CD14-positive monocyte (primary cell): ENCODE measurements at places on chromosomes 5 and 9.

GRCh38 chr5:91384671-91385430 lies 1.7 kb upstream of the ARRDC3 start:
- DNase-seq: peak; percentile 83

GRCh38 chr5:3607541-3608181 lies 12.0 kb downstream of the IRX1 start:
- no peak for DNase-seq

GRCh38 chr5:1205255-1206180 lies 4.1 kb downstream of the SLC6A19 start:
- no peak for DNase-seq

- peak; percentile 58 for DNase-seq
Measured at GRCh38 chr9:113632776-113633590, 169.5 kb downstream of the RGS3 start.

GRCh38 chr5:60483050-60483449 lies 216.9 kb downstream of the DEPDC1B start:
- no peak for DNase-seq

DNA sequence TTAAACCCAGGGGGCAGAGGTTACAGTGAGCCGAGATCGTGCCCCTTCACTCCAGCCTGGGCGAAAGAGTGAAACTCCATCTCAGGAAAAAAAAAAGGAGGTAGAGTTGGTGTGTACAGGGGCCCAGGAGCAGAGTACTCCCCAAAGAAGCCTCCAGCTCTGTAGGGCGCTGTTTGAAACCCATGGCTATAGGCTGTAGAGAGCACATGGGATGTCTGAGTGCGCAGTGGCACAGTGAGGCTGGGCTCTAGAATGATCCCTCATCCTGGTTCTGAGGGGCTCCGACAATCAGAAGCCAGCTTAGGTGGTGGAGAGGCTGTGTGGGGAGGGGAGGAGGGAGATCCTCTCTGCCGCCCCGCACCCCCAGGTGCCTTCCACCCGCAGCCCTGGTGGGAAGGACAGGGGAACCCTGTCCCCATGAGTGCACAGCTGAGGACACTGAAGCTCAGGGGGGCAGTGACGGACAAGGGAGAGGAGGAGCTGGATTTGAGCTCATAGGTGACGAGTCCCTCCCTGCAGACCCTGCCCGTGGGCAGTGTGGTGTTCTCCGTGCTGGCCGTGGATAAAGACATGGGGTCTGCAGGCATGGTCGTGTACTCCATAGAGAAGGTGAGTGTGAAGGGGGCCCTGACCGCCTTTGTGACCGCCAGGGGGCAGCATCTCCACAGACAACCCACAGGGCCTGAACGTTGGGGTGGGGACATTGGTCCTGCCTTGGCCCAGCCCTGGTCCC lies 24.6 kb downstream of the CDHR2 start:
- peak; percentile 62 for DNase-seq

GRCh38 chr9:136964171-136964689 lies 12.2 kb downstream of the LCN12 start:
- DNase-seq: no peak

DNA sequence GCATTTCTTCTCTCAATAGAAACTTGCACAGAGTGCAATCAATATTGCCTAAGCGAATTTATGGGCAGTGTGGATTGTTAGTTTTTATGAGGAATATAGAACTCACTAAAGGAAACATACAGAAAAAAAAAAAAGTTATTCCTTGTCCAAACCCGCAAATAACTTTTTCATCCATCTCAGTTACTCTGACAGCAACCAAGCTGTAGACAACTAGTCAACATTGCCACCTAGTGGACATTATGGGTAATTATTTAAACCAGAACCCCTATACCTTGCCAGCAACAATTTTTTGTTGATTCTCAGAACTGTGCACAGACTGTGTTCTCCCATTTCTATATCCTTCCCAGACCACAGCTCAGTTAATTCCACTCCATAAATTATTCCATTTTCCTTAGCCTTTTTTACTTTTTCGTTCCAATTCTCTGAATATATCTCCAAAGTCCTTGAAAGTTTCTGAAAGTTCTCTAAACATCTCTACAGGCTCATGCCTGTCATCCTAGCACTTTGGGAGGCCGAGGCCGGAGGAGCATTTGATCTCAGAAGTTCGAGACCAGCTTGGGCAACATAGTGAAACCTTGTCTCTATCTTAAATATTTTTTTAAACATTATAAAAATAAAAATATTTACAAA lies 2.6 kb upstream of the AFAP1L1 start:
- DNase-seq: peak; percentile 47

DNA sequence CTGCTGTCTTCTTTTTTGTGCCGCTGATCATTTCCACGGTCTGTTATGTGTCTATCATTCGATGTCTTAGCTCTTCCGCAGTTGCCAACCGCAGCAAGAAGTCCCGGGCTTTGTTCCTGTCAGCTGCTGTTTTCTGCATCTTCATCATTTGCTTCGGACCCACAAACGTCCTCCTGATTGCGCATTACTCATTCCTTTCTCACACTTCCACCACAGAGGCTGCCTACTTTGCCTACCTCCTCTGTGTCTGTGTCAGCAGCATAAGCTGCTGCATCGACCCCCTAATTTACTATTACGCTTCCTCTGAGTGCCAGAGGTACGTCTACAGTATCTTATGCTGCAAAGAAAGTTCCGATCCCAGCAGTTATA lies 17.1 kb downstream of the F2R start:
- DNase-seq: no peak

- DNase-seq: peak; percentile 34
Measured at GRCh38 chr5:31581498-31582099, 49.5 kb downstream of the C5orf22 start.

GRCh38 chr9:92654481-92655301 lies 15.2 kb downstream of the IPPK start:
- DNase-seq: no peak

DNA sequence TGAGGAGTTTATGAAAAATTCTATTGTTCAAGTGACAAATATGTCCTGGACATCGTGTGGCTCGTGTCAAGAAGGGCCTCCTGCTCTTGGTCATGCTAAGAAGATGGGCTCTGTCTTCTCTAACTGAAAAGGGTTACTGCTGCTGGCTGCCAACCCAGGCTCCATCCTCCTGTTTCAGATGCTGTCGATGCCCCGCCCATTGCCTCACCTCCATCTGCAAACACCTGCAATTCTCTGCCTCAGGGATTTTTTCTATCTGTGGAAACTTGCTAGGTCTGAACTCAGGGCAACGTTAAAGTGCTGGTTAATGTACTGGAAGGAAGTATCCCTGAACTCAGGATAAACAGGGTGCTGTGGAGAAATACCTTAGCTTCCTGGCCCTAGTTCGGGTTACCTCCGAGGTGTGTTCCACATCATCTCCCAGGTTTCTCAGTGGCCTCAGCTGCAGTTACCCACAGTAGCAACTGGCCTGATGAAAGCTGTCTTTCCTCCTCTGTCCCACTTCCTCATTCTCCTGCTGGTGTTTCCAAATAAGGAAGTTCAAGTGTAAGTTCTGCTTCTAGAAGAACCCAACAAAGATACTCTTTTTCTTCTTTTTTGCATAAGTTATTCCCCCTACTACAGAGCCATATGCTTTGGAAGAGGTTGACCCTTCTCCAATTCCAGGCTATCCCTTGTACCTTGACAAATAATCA lies 151.7 kb upstream of the SMIM23 start:
- peak; percentile 66 for DNase-seq

- no peak for DNase-seq
Measured at GRCh38 chr5:31563216-31563615, 31.1 kb downstream of the C5orf22 start.
